ENCODE measurements at places on chromosomes 3 and 15. TPM values are rescaled to one million over a fixed set of nuclear protein-coding genes. Genes with fewer than 3 reads are reported as not detected.

Gene ZBED2
- total RNA-seq = not detected

DNA sequence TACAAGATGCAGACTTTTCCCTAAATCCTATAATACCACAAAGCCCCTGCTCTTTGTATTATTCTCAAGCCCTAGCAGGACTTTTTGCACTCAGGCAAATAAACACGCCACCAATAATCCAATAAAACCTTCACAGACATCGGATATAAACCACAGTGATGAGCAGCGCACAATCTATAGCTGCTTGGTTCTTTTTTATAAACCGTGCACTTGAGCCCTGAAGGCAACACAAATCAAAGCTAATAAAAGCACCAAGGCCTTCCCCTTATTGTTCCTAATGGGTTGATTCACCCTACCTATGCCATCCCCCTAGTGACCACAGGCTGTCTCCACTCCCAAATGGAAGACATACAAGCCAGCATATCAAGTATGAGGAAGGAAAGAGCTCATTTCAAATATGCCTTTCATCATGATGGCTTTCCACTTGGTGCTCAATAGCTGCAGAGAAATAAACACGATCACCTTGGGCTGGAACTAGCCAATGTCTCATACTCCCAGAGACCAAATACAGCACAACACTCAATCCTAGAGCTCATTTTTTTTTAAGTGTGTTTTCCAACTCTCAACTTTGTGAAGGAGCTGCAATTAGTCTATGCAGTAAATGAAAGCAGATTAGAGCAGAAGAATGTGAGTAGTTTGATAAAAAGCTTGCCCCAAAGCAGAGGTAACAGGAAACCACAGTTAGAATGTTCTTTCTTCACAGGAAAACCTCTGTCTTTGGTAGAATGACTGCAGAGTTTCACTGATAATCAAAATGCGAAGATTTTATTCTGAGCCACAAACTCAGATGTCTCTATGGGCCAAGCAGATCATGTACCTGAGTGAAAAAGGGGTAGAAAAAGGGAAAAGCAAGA lies 573.9 kb downstream of the AGBL1 start:
- DNase-seq = no peak

Gene C3orf20
- not detected for total RNA-seq

- DNase-seq = no peak
Measured at GRCh38 chr3:307182-307581, 110.6 kb downstream of the CHL1 start.

GRCh38 chr3:184196536-184196935 lies 10.5 kb downstream of the ABCF3 start:
- no peak for DNase-seq

DNA sequence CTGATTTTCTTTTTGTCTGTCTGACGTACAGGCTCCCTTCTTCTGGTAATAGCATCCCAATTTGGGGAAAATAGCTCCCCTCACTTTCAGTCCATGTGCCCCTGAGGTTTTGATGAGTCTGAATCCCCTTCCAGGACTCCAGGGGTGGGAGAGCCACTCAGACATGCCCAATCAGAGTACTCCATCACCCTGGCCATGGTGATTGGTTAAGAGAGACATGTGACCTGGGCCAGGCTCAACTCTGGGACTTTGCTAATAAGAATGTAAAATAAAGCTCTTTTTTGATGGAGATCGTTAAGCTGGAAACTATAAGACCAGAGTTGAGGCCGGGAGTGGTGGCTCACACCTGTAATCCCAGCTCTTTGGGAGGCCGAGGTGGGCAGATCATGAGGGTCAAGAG lies 9.2 kb upstream of the MEF2A start:
- no peak for DNase-seq

GRCh38 chr3:66021731-66022131 lies 17.0 kb downstream of the MAGI1 start:
- DNase-seq = no peak

DNA sequence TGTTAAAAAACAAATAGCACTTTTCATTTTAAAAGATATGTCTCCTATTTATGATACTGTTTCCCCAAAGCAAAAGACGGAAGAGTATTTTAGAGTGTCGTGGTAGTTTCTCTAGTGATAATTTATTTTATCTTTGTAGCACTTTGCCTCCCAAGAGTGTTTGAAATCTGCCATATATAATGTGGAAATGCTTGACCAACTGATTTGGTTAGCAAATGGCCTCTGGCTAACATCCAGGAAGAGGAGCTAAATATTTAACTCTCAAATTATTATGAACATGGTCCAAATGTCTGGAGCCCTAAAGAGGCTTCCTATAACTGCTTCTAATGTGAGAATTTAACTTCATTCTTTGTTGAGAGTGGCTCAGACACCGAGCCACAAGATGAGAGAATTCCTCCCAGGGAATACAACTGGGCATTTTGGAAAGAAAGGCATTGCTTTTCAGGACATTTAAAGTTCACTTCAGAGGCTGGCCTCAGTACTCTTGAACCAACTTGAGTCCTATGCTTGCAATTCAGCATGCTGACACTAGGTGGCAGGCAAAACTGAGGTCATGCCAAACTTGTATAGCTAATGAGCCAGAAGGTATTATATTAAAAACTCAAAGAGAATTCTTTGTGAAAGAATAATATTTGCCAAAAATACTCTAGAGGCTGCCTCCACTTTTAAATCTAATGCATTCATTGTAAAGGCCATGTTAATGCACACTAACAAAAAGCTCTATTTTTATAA lies 104.5 kb downstream of the RARB start:
- DNase-seq = no peak

Gene FSIP1
- 0.79 TPM for total RNA-seq

DNA sequence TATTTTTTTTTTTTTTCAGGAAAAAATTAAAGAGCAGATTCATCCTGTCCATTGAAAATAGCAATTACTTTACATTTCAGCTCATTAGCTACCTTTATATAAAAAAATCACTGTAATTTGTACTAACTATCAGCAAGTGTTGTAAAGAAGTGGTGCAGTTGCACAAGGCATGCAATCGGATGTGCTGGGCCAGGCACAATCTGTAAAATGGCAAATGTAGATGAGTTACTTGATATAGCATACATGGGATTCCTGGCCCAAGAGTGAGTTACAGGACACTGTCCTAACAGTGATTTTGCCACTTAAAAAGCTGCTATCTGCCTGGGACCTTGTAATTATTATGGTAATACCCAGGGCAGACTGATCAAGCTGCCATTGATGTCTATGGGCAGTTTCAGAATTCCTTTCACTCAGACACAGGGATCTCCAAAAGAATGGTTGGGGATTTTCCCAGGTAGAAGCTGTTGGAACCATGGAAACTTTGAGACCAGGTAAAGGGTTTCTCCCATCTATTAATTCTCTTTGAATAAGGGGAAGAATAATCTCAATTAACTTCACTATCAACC lies 182.2 kb upstream of the ICE2 start:
- no peak for DNase-seq

DNA sequence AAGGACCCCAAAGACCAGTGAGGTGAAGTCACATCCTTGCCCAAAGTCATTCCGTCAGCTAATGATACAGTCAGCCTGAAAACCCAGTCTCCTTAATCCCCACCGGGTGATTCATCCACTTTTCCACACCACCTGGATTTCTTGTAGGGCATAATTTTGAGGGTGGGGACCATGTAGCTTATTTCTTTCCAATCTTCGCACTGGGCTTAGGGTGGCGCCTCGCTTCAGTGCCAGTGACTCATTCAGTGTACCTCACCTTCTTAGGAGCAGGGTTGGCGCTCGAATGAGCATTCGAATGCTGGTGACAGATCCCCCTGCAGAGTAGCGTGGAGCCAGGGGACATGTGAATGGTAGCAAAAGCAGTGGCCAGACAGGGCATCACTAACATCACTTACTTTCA lies 24.0 kb downstream of the BMF start:
- no peak for DNase-seq

Gene EMC7
- 42.5 TPM for total RNA-seq

Measured in SJSA1 (cell line).